ENCODE measurements at places on chromosomes 16 and 17. TPM values are rescaled to one million over a fixed set of nuclear protein-coding genes. Genes with fewer than 3 reads are reported as not detected.

DNA sequence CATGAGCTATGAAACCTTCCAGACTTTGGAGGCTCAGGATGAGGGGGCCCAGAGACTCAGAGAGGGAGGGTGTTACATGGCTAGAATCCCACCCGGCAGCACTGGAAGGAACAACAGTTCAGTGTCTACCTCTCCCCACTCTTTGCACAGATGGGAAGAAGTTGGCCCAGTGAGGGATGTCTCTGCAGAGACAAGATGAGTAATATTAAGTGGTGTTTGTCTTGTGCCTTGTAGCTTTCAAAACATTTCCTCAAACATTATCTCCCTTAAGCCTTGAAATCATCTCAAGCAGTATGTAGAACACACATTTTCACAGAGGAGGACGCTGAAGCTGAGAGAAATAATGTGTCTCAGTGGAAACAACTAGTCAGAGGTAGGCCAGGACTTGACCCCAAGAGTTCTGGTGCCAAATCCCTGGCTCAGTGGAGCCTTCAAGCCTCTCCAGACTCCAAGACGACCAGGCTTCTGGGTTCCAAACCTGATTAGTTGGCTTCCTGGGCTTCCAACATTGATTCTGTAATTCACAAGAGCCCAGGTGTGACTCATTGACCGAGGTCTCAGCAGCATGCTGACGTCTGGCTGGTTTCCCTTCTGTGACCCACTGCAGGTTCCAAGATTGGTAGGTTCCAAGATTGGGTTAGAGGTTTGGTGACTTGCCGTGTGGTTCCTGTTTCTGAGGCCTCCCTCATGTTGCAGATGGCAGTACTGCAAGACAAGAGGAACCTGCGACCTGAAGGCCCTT is 7.4 kb downstream of the RNF112 start:
- peaks cover 12% of the 10 kb centered on the region for H3K4me1 ChIP-seq
- H3K4me3 ChIP-seq, result no peak overlapping the region
- H3K27ac ChIP-seq, result no peak overlapping the region

DNA sequence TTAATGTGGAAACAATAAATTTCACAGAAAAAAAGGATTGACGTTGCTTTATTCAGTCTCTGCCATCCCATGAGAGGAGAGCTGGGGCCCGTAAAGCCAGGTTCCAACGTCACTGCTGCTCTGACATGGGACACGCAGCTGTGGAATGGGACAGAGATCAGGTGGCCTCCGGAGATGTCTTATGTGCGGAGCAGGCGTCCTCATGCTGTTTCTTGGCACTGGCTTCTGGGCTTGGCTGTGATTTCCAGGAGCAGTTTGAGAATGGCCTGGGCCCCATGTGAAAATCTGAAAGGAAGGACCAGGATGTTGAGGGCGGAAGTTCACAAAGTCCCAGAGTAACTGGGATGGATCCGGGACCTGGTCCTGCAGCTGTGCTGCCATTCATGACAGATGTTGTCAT is 32.4 kb downstream of the NDEL1 start:
- H3K36me3 ChIP-seq, result no peaks in the 10 kb centered on the region
- H3K4me1 ChIP-seq, result peaks cover 53% of the 10 kb centered on the region
- no peak overlapping the region for H3K27ac ChIP-seq
- H3K27me3 ChIP-seq, result no peaks in the 10 kb centered on the region
- no peak overlapping the region for H3K4me3 ChIP-seq

DNA sequence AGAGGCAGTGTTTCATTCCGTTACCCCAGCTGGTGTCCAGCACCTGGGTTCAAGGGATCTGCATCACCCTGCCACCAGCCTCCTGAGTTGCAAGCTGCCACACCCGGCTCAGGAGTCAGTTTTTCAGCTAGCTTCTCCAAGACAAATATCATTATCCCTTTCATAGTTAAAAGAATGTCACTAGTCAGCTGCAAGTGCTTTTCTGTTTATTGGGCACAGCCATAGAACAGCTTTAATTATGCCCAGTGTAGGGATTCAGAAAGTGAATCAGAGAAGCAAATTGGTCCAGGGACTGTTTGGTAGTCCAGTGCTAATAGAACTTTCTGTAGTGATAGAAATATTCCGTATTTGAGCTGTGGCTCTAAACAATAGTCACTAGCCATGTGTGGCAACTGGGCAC is 2.9 kb upstream of the AOC3 start:
- no peak for DNase-seq
- H3K27ac ChIP-seq, result no peak overlapping the region
- H3K27me3 ChIP-seq, result no peaks in the 10 kb centered on the region
- peaks cover 23% of the 10 kb centered on the region for H3K4me1 ChIP-seq

DNA sequence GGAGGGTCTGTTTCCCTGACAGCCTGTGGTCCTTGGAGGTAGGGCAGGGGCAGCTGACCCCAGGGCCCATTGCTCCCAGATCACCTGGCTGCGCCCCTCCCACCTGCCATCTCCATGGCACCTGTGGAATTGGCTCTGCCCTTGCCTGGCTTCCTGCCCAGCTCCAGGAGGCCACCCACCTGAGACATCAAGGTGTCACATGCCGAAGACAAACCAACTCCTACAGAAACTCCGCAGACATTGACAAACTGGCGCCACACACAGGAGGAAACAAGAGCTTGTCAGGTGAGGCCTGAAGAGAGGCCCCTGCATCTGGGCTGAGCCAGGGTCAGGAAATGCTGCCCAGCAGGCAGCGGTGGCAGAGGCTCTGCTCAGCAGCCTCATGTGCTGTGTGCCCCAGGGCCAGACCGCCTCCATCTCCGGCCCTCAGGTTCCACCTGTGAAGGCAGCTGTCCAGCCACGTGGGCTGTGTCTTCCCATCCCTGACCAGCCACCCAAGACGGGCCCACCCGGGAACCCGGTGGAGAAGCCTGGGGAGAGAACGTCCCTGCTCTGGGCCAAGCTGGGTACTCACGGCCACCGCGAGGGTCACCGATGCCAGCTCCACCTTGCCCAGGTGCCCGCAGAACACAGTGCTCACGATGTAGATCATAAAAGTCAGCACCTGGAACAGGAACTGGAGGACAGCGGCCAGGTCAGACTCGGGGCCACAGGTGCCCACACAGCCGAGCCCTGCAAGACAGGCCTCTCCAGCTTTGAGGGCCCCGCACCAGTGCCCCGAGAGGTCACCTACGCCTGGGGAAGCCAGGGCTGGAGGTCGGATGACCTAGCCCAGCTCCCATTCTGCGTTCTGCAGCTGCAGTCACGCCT is 1.6 kb downstream of the SLC47A2 start:
- no peaks in the 10 kb centered on the region for H3K36me3 ChIP-seq
- H3K4me3 ChIP-seq, result no peak overlapping the region
- H3K27ac ChIP-seq, result no peak overlapping the region
- no peaks in the 10 kb centered on the region for H3K27me3 ChIP-seq
- DNase-seq, result no peak

DNA sequence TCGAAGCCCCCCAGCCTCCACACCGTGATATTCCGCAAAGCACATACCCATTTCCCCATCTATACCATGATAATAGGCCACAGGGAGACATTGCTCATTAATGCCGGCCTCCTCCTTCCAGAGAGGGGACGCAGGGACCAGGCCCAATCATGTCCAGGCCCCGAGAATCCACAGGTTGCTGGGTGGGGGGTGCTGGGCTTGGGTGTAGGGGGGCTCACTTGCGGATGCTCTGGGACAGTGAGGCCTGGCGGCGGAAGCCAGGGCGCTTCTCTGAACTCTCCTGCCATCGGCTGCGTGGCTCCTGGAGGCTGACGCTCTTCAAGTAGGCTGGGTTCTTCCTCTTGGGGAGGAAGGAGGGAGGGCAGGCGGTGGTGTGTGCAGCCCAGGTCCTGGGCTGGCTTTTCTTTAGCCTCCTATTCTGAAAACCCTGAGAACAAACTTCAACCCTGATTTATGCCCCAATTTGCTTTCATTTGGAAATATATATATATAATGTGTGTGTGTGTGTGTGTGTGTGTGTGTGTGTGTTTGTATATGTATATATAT is 12.2 kb downstream of the AANAT start:
- no peaks in the 10 kb centered on the region for H3K4me1 ChIP-seq
- H3K27me3 ChIP-seq, result no peaks in the 10 kb centered on the region
- H3K36me3 ChIP-seq, result peaks cover 4% of the 10 kb centered on the region
- no peak for DNase-seq
- H3K27ac ChIP-seq, result no peak overlapping the region

Gene GPR179
- total RNA-seq, result not detected

Gene TBC1D3E
- total RNA-seq, result not detected

Gene KRT27
- total RNA-seq, result not detected

- H3K4me3 ChIP-seq, result no peak overlapping the region
- no peak for DNase-seq
- no peaks in the 10 kb centered on the region for H3K36me3 ChIP-seq
- no peak overlapping the region for H3K27ac ChIP-seq
- no peaks in the 10 kb centered on the region for H3K27me3 ChIP-seq
Observed at GRCh38 chr17:61833536-61834193, 29.7 kb downstream of the BRIP1 start.

- no peaks in the 10 kb centered on the region for H3K36me3 ChIP-seq
- H3K27ac ChIP-seq, result no peak overlapping the region
- DNase-seq, result no peak
- H3K4me3 ChIP-seq, result no peak overlapping the region
- H3K27me3 ChIP-seq, result no peaks in the 10 kb centered on the region
Observed at GRCh38 chr17:59890720-59891119, 2.0 kb downstream of the TUBD1 start.

- no peaks in the 10 kb centered on the region for H3K4me1 ChIP-seq
- H3K36me3 ChIP-seq, result no peaks in the 10 kb centered on the region
- DNase-seq, result peak; percentile 70
Observed at GRCh38 chr16:35745821-35746248, 2286.4 kb downstream of the TP53TG3F start.

DNA sequence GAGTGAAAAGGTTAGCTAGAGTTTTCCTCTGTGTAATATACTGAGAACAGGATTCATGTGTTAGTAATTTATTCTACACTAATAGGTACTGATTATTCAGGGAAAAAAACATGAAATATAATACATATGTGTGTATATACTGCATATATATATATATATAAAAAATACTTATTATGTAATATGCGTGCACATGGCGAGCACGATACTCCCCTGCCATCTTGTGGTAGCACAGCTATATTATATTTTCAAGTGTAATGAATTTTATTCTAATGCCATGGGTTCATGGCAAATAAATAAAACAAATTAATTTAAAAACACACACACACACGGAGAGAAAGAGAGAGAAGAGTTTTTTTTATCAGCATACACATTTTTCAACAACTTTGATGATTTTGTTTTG is 460.6 kb downstream of the KCNJ2 start:
- no peak for DNase-seq
- H3K27me3 ChIP-seq, result no peaks in the 10 kb centered on the region

Gene MYOCD
- total RNA-seq, result 26.5 TPM

Gene SPATA22
- total RNA-seq, result not detected

Gene RPA1
- total RNA-seq, result 30.9 TPM

DNA sequence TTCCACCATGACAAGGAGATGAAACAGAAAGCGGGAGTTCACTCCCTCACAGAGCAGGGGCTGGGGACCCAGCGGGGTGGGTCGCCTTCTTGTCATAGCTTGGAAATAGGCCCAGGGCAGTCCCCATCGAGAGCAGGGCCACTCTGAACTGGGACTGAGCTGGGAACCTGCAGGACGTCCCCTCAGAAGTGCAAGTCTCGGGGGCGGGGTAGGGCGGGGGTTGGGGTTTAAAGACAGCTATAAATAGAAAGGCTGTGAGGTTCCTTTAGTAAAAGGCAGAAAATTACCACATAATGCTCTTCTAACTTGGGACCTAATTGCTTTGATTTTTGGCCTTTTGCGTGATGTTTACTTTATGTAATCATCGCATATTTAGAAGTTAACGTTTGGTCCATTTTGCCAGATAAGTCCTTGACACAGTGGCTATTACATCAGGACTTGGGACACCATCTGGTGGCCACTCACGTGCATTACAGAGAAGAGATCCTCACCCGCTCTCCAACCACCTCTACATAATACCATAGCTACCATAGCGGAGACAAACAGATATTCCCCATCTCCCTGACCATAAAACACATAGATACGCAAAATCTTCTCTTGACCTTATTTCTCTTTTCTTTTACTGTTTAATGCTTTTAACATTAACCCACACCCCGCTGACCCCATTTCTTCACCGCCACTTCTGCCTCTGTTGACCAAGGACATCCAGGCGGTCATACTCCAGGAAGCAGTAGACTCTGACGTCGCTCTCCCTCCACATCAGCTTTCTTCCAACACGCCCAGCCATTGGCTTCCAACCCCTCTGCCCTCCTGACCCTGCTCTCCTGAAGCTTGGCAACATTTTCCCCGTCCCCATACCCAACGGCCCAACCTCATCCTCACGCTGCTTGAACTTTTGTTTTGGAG is 27.5 kb upstream of the PIK3R6 start:
- no peak for DNase-seq
- no peaks in the 10 kb centered on the region for H3K36me3 ChIP-seq
- H3K4me1 ChIP-seq, result no peaks in the 10 kb centered on the region
- H3K27ac ChIP-seq, result no peak overlapping the region

Gene CBFA2T3
- 2.7 TPM for total RNA-seq

Gene KRT33A
- 1.5 TPM for total RNA-seq

- no peak overlapping the region for H3K27ac ChIP-seq
- no peak for DNase-seq
- no peaks in the 10 kb centered on the region for H3K27me3 ChIP-seq
- H3K4me3 ChIP-seq, result no peak overlapping the region
Observed at GRCh38 chr16:50557046-50557445, 8.8 kb downstream of the NKD1 start.

Gene PDILT
- not detected for total RNA-seq

Gene CD300LG
- 5.6 TPM for total RNA-seq

DNA sequence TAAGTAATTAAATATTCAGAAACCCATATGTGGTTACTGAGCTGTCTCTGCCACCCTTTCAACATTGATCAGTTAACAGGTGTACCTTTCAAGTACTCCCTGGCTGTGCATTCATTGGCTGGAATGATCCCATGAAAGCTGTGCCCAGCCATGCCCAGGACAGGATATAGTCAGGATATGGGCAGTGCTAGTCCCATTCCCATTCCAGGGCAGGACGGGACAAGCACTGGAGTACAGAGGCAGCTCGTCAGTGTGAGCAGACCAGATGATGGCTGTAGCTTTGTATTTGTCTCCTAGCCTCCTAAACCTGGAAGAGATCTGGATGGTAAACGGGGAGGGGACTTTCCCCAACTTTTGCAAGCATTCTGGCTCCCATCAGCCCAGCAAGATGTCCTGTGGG is 22.5 kb downstream of the HEATR3 start:
- H3K27ac ChIP-seq, result no peak overlapping the region
- no peaks in the 10 kb centered on the region for H3K4me1 ChIP-seq
- H3K4me3 ChIP-seq, result no peak overlapping the region
- DNase-seq, result no peak

GRCh38 chr17:3033741-3034577 is 29.4 kb downstream of the OR1D5 start:
- DNase-seq, result no peak
- no peak overlapping the region for H3K4me3 ChIP-seq
- H3K4me1 ChIP-seq, result no peaks in the 10 kb centered on the region
- no peaks in the 10 kb centered on the region for H3K27me3 ChIP-seq

Gene CEP20
- total RNA-seq, result 28.2 TPM
